ENCODE measurements at places on chromosomes 7 and 10.

DNA sequence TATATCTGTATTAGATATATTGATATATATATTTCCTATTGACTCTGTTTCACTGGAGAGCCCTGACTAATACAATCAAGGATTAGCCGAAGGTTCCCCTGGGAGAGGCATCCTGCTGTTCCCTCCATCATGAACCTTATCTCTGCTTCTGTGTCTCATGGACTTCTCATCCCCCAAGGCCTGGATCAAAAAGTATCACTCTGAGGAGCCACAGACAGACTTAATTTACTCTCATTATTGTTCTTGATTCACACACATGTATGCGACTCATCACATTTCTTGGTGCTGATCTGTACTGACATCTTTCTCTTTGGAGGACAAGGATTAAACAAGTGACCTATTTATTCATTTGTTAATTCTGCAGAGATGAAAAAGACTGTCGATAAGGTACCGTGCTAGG lies 550.2 kb downstream of the KCNMA1 start:
- no peak for DNase-seq

- DNase-seq = no peak
These were observed 83.1 kb downstream of the VPS41 start for GRCh38 chr7:38825721-38826440.

- peak; percentile 34 for DNase-seq
These were observed 93.0 kb upstream of the STRIP2 start for GRCh38 chr7:129341212-129341611.

- DNase-seq = no peak
These were observed 83.0 kb upstream of the INSYN2A start for GRCh38 chr10:127279334-127279774.

DNA sequence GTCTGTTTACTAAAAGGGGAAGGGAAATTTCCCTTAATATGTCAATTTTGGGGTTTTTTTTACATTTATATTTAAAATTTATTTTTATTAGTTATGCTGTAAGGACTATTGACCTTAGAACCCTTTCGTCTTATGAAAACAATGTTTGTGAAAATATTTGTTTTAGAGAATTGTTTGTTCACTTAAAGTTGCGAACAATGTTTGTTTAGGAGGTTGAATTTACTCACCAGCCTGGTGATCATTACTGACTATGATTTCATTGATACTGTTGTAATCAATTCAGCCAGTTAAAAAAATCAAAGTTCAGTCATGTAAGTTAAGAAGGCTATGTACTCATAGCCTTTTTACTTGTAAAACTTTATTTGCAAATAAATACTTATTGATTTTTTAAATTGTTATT lies 27.4 kb upstream of the TSPAN13 start:
- no peak for DNase-seq

GRCh38 chr10:10045765-10046028 lies 972.0 kb upstream of the CELF2 start:
- no peak for DNase-seq

- DNase-seq = no peak
These were observed 23.3 kb upstream of the CRHR2 start for GRCh38 chr7:30705596-30705995.

- DNase-seq = no peak
These were observed 95.4 kb upstream of the PRR15 start for GRCh38 chr7:29468196-29468595.

GRCh38 chr10:123584419-123584775 lies 81.8 kb upstream of the GPR26 start:
- DNase-seq = no peak

DNA sequence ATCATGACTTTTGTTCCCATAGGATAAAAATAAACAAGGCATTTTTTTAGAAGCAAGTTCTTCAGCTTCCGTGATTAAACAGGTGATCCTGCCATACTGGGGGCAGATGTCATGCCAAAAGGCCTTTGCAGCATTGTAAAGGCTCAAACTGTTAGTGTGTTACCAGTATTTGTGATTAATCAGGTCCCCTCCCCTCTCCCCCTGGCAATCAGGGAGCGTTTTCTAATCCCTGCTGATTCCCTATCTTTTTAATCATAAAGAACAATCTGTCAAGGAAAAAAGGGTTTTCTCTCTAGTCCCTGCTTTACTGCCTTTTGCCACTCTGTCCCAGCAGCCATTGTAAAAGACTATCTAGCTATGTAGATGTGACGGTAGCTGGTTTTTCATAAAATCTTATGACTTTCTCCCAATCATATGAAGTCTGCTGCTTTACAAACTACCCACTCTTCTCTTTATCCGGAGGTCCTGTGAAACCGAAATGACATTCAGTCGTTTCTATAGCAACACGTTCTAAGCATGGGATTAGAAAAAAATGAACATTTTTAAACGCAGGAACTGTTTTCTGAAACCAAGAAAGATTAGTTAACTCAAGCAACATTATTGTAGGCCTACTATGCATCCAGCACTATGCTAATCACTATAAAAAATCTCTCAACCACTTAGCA lies 210.9 kb downstream of the RNLS start:
- DNase-seq = no peak

- DNase-seq = no peak
These were observed 8.9 kb upstream of the C7orf33 start for GRCh38 chr7:148581624-148582023.
